ENCODE measurements at places on chromosomes 16 and 17.
A peak's percentile ranks its signal among the peaks of the same experiment; 100 is the strongest.

DNA sequence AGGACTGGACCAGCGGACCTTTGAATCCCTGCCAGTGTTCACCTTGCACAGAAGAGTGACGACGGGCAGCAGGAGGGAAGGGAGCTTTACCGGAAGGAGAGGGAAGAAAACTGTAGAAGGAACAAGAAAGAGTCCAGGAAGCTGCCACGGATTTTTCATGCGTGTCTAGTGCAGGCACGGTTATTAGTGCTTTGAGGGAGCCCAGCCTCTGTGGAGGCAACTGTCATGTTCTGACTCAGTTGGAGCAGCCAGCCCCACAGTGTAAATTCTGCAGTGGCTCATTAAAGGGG is 6.5 kb upstream of the HOXB13 start:
- no peak for DNase-seq

DNA sequence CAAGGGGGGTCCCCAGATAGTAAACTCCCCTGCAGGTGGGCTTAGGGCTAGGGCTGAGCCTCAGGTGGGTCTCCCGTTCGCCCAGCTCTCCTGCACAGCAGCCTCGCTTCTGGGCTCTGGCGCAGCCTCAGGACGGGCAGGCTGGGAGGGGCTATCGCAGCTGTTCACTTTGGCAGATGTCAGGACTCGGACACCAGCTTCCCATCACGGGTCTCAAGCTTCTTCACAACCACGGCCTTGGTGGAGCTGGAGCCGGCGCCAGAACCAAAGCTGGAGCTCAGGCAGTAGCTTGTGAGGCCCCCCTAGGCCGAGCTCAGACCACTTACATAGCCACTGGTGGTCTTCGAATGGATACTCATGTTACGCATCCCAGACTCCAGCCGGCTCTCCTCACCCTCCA is 26.0 kb downstream of the CLEC3A start:
- no peak for DNase-seq

GRCh38 chr16:21028728-21029127 is 121.9 kb downstream of the DNAH3 start:
- no peak for DNase-seq

- no peak for DNase-seq
These were observed 233.3 kb downstream of the SOX9 start for GRCh38 chr17:72354071-72354470.

DNA sequence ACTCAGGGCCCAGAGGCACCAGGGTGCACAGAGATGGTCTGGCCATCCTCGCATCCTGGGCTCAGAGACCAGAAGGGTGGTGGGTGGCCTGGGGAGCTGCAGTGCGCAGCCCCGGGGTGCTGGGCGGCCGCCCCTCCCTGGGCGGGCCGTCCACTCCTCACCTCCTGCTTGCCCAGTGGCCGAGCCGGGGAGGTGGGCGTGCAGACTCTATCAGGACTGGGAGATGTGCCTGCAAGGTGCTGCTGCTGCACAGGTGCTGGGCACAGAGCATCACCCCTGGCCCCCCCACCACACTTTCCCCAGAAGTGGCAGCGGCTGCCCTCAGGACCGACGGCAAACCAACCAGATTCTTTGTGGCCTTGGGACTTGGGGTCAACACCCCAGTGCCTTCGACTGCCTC is at the start of gene SCN4A:
TSS of gene SCN4A (minus strand) at position 123 of the 400 bp plus-strand sequence. CDS start at position 46, 77 bp downstream.
- DNase-seq = no peak

GRCh38 chr17:4006165-4006589 is 41.9 kb upstream of the ATP2A3 start:
- DNase-seq = no peak

- DNase-seq = no peak
These were observed 39.6 kb upstream of the TMEM97 start for GRCh38 chr17:28279411-28279810.

GRCh38 chr17:48064638-48065037 is 16.5 kb downstream of the NFE2L1 start:
- no peak for DNase-seq

DNA sequence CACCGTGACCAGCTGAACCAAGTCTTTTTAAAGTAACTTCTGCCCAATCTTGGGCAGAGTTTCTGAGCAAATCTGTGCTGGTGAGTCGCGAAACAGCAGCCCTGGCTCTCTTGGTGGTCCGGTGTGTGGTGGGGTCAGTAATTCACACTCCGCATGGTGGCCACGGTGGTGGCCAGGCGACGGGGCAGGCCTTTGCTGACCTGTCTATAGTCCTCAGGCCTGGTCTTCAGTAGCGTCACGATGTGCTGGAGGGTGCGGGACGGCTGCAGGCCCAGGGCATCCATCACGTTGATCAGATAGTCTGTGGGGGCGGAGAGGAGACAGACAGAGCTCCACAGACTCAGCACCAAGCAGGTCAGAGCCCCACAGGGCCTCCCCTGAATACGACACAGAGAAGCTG is 64.2 kb downstream of the COG7 start:
- no peak for DNase-seq

- peak; percentile 71 for DNase-seq
These were observed 4.1 kb downstream of the DECR2 start for GRCh38 chr16:405548-406506.

- DNase-seq = peak; percentile 94
These were observed at the start of gene PIGL for GRCh38 chr17:16217002-16217635. TSS of gene PIGL (plus strand) at chr17:16217210. CDS start at chr17:16217227, 17 bp downstream.

GRCh38 chr16:49282690-49283375 is 1.2 kb upstream of the CBLN1 start:
- peak; percentile 84 for DNase-seq

GRCh38 chr16:77236063-77236511 is 36.9 kb downstream of the SYCE1L start:
- peak; percentile 89 for DNase-seq

DNA sequence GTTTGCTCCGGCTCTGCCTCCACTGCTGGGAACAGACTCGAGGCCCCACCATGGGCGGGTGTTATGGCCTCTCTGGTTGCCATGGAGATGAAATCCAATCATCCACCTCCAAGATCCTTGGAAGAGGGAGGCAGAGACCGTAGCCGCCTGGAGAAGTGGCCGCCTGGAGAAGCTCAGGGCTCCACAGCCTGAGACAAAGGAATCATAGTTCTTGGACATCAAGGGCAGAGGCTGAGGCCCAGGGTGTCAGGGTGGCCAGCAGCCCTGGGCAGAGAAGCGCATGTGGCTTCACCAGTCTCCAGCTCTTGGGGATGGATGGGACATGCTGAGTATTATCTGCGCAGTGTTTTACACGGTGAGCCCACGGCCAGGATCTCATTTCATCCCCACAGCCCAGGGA is 36.2 kb downstream of the ABR start:
- DNase-seq = peak; percentile 79

DNA sequence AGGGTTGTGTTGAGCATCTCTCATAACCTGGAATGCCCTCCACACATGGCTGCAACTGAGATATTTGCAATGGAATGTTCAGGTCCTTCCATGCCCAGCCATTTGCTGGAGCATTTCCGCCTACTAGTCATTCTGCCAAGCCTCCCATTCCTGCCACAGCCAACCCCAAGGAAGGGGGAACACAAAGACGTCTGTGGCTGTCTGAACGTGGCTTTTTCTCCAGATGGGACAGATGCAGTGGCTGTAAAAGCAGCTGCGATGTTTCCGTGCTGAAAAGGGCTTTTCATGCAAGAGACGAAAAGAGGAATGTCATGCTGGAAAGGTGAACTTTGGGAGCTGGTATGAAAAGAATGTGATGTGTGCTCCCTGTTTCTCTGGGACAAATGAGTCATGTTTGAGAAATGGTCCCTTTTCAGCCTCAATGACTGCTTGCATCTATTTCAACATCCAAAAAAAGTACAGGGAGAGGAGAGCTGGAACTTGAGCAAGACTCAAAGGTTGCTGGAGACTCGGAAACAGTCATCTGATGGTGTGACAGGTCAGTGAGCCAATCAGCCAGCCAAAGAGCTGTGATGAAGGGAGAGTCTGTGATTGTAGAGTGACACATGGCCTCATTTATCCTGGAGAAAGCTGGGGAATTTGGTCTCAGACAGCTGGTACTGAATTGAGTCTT is 208.9 kb downstream of the SHISA9 start:
- no peak for DNase-seq

- no peak for DNase-seq
These were observed 59.0 kb upstream of the NKD1 start for GRCh38 chr16:50489182-50489581.

DNA sequence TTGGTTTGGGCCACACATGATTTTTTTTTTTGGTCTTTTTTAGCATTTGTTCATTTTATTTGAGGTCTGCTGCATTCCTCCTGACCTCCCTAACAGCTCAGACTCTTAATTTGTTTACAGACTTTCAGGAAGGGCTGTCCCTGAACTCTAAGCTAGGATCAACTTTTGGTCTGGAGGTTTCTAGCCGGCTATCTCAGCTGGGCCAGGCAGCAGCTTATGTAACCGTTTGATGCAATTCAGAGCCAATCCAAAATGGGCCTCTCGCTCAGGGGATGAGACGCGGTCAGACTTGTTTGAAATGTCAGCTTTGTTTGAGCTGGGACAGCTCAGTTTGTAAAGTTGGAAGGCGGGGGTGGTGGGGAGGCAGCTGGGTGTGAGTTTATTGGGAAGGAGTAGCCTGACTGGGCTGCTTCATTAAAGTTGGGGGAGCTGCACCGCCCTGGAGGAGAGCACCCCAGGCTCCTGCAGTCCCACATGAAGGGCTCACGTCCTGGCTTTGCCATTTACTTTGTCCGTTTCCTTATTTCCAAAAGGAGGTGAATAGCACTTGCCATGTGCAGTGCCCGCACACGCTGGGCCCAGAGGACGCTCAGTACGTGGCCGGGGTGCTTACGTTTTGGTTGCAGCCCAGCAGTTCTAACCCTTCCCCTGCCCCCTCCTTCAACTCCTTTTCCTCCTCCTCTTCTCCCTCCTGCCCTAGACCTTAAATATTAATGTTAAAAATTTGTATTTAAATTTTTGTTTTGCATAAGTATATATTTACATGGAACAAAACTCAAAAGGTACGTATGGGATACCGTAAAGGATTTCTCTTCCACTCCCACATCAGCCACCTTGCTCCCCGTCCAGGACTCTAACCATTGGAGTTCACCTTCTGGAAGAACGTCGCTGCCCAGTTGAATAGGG is 121.2 kb downstream of the SNX29 start:
- no peak for DNase-seq

- DNase-seq = no peak
These were observed 80.0 kb downstream of the PCTP start for GRCh38 chr17:55830699-55831471.

DNA sequence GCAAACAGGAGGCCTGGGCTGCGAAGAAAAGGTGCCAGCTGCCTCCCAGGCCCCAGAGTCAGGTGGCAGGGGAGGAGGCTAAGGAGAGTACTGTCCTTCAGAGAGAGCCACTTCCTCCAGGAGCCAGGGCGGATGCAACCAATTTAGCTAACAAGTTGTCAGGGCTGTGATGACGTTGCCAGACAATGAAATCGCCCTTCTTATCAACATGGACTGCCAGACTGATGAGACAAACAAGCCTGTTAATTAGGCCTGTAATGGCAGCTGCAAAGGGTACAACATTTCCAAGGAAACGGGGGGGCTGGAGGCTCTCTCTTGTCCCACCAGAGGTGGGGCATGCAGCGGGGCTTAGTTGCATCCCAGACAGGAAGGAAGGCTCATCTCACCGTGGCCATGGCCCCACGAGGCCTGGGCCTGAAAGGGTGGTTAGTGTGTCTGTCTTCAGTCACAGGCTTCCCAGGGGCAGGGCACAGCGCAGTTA is 111.8 kb downstream of the SDK2 start:
- DNase-seq = peak; percentile 59

Measured in osteoblast (primary cell).